ENCODE measurements at places on chromosomes 1 and 21. TPM values are rescaled to one million over a fixed set of nuclear protein-coding genes. Genes with fewer than 3 reads are reported as not detected.

The CD244 gene
- not detected for total RNA-seq

The EXTL1 gene
- 4.3 TPM for total RNA-seq

The FAM163A gene
- not detected for total RNA-seq

DNA sequence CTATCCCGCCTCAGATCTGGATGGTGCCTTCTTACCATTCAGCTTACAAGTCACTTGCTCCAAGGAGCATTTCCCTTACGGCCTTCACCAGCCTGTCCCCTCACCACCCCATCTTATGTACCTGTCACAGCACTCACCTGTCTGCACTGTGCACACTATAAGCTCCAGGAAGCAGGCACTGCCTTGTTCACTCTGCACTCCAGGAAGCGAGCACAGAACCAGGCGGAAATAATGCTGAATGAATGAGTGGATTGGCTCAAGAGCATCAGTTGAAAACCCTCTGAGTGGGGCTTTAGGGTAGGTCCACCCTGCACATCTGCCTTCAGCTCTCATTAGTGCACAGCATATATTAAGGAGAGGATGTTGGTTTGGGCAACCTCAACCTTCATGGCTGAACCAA lies 8.9 kb upstream of the RYR2 start:
- H3K27me3 ChIP-seq, result peaks cover 6% of the 10 kb centered on the region
- no peak overlapping the region for H3K27ac ChIP-seq
- H3K4me3 ChIP-seq, result no peak overlapping the region
- H3K4me1 ChIP-seq, result peaks cover 15% of the 10 kb centered on the region
- no peaks in the 10 kb centered on the region for H3K36me3 ChIP-seq
- DNase-seq, result no peak
